ENCODE measurements at places on chromosomes 2 and 18.

DNA sequence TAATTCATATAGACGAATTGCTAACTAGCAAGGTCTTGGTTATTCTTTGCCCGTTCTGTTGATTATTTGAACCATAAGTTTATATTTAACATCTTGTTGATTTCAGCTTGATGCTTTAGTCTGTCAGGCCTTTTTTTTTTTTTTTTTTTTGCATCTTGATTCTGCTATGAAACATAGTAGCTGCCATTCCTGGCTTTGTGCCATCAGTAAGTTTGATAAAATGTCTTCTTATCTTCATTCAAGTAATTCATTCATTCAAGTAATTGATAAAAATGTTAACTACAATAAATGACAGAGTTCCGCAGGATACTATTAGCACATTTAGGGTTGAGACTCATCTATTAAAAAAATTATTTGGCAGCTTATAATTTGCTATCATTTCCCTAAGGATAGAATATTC lies 134.7 kb downstream of the LYPD6B start:
- DNase-seq = no peak

GRCh38 chr18:32769071-32769585 lies 3.7 kb downstream of the KLHL14 start:
- DNase-seq = peak; percentile 89

GRCh38 chr2:137998503-137998902 lies 34.2 kb downstream of the HNMT start:
- no peak for DNase-seq

GRCh38 chr2:233365861-233366520 lies 11.7 kb downstream of the DGKD start:
- DNase-seq = no peak

DNA sequence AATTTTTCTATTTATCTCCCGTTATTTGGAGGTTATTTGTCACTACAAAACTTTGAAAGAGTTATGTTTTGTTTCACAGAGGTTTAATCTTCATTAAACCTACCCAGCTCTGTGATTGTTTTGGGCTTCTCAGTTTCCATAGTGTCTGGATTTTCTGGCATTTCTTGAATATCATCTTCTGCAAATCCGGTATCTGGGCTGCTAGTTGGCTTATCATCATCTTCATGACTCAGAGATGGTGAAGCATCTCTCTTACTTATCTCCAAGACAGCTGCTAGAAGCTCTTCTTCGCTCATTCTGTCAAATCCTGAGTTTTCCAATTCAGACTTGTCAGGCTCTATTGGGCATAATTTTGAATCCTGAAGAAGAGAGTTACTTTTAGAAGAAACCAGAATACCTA lies 55.6 kb downstream of the VIL1 start:
- DNase-seq = no peak

DNA sequence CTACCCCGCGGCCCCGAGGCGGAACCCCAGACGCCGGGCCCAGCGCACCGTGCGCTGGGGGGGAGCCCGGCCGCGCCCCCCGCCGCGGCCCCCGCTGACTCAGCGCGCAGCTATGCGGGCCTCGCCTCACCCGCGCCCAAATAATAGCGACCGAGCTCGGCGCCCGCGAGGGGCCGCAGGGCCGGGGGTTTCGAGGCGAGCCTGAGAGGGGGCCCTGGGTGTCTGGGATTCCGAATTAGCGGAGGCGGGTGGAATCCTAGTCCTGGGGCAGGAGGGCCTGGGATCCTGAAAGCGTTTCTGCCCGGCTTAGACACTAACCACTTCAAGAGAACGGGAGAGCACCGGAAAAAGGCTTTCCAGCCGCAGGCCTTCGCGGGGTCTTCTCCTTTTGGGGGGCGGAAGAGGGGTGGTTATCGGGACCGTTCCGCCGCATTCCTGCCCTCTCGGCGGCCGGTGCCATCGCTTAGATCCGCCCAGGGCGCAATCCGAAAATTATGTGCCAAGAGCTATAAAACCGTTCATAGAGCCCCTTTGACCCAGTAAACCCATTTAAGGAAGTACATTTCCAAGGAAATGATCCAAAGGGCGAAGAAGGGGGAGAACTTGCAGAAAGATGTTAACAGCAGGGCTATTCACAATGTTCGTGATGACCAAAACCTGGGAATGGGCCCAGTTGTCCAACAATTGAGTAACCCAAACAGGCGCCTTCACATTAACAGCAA lies 681 bp upstream of the ROCK2 start:
- no peak for DNase-seq

Measured in NCI-H69 (cell line).